ENCODE measurements at places on chromosomes 7 and 10. TPM values are rescaled to one million over a fixed set of nuclear protein-coding genes. Genes with fewer than 3 reads are reported as not detected.
A peak's percentile ranks its signal among the peaks of the same experiment; 100 is the strongest.

GRCh38 chr10:130044067-130045061 lies 66.3 kb downstream of the C10orf143 start:
- H3K27me3 ChIP-seq = no peaks in the 10 kb centered on the region
- no peaks in the 10 kb centered on the region for H3K4me1 ChIP-seq
- DNase-seq = no peak
- no peaks in the 10 kb centered on the region for H3K36me3 ChIP-seq
- H3K4me3 ChIP-seq = no peak overlapping the region
- H3K27ac ChIP-seq = no peak overlapping the region

DNA sequence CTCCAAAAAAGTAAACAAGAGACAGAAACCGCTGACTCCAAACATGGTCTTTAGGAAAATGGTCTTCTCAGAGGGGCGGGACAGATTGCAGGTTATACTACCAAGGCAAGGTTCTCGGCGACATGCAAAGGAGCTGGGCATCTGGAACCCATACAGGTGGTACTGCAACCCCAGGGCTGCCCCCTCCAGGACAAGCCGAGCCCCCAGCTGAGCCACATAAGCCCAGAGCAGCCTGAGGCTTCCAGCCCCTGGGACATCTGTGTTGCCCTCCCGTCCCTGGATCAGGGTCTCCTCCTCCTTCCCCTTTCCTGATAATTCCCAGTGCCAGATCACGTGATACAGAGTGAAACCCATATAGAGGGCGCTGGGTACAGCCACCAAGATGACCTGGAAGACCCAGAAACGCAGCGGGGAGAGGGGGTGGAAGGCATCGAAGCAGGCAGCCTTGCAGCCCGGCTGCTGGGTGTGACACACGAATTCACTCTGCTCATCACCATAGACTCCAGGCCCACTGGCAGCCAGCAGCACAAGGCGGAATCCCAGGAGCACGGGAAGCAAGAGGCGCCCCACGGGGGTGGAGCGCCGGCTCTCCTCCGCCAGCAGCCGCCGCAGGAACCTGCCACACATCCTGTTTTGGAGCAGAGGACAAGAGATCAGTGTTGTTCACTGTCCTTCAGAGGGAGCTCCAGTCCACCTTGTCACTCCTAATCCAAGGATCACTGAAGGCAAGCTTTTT lies at the start of gene GJC3:
Gene GJC3, minus strand, starts transcription at position 627 of the 736 bp plus-strand sequence. Its CDS starts 0 bp downstream, at position 627.
- H3K4me3 ChIP-seq = peak within 1 kb of the TSS; percentile 14
- DNase-seq = peak; percentile 80
- H3K4me1 ChIP-seq = peaks cover 13% of the 10 kb centered on the region
- H3K36me3 ChIP-seq = no peaks in the 10 kb centered on the region

DNA sequence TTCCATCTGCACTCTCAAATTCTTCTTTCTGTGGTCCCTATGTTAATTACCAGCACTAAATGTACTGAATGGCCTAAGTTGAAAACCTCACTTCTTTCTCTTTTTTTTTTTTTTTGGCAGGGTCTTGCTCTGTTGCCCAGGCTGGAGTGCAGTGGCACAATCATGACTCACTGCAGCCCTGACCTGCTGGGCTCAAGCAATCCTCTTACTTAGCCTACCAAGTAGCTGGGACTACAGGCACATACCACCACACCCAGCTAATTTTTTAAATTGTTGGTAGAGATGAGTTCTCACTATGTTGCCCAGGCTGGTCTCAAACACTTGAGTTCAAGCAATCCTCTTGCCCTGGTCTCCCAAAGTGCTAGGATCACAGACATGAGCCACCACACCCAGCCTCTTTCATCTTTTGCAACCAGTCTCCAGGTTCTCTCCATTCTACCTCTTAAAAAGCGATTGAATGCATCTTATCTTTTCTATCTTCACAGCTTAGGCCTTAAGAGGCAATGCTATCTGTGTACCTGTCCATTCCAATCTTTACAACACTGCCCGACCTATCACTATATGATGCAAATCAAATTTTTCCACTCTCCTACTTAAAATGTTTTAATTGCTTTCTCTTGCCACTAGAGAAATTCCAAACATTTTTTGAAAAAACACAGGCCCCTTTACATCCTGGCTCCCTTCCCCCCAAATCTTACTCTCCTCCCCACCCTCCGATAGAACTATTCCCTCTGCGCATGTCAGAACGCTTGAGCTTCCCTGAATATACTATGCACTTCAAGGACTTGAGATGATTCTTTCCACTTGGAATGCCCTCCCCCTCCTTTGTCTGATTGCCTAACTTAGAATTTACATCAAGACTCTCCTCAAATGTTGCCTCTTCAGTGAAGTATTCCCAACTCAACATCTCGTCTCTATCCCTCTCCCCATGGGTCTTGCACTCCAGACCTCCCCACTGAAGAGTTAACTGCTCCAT lies 6.0 kb downstream of the ICA1 start:
- peaks cover 7% of the 10 kb centered on the region for H3K4me1 ChIP-seq
- no peak for DNase-seq
- no peak overlapping the region for H3K4me3 ChIP-seq
- H3K27me3 ChIP-seq = no peaks in the 10 kb centered on the region
- no peaks in the 10 kb centered on the region for H3K36me3 ChIP-seq
- no peak overlapping the region for H3K27ac ChIP-seq

DNA sequence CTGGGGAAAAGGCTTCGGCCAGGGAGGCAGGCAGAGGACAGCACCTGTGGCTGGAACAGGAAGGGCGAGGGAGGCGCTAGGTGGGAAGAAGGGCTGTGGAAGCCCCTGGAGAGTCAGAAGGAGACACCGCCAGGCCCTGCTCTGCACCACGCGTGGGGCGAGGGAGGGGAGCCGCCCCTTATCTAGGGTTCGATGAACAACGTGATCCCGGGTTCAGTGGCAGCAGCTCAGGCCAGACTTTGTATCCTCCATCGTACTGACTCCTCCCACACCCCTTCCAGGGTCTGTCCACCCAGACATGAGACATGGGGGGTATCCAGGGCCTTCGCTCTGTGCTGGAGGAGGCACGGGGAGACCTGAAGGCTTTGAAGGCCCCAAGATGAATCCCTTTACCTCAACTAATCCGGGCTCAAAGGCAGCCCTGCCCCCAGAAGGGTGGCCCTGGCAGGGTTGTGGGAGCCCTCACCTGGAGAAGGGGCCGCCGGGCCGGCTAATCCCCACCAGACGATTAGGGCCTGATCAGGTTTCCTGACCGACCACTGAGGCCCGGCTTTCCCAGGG lies 110.8 kb downstream of the PDGFA start:
- H3K27ac ChIP-seq = no peak overlapping the region
- H3K4me1 ChIP-seq = no peaks in the 10 kb centered on the region
- H3K27me3 ChIP-seq = peaks cover 2% of the 10 kb centered on the region
- no peaks in the 10 kb centered on the region for H3K36me3 ChIP-seq

CLEC5A gene
- total RNA-seq = not detected
